Posterior cingulate gyrus (tissue), 11 donors: ENCODE measurements at places on chromosomes 6 and 20.

- DNase-seq: no peak
Measured at GRCh38 chr20:56796345-56796744, 167.2 kb downstream of the TFAP2C start.

DNA sequence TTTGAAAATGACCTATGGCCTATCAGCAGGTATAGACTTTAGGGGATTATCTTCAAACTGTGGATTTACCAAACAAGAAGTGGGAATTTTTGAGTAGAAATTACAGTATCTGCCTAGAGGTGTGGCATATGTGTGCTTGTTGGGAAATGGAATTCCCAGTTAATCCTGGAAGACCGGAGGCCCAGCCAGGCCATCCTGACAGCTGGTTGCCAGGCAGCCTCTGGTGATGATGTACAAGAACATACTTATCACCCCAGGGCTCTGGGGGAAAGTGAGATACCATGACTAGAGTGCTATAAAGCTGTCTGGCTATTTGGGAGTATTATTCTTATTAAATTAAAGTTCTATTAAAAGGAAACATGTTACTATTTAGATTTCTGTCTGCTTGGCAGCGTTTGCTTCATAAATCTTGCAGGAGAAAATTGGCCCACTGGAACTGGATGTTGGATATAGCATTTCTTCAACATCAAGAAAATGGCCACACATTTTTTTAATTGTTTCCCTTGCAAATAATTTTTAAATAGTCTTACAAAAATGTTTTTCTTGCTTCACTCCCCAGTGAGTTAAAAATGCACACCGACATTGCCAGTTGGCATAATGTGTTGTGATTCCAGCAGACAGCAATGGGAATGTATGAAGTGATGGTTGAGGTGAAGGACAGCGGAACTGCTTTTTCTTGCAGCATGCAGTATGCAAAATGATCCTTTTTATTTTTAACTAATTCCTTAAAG, 187.8 kb downstream of the MYLK4 start:
- no peak for DNase-seq

GRCh38 chr6:127177030-127177922, 58.8 kb downstream of the RSPO3 start:
- DNase-seq: no peak

- no peak for DNase-seq
Measured at GRCh38 chr6:135801755-135802465, 49.6 kb upstream of the PDE7B start.

GRCh38 chr6:154058963-154059680, 20.1 kb downstream of the OPRM1 start:
- DNase-seq: no peak

- no peak for DNase-seq
Measured at GRCh38 chr6:53236241-53236640, 87.6 kb upstream of the GCM1 start.

DNA sequence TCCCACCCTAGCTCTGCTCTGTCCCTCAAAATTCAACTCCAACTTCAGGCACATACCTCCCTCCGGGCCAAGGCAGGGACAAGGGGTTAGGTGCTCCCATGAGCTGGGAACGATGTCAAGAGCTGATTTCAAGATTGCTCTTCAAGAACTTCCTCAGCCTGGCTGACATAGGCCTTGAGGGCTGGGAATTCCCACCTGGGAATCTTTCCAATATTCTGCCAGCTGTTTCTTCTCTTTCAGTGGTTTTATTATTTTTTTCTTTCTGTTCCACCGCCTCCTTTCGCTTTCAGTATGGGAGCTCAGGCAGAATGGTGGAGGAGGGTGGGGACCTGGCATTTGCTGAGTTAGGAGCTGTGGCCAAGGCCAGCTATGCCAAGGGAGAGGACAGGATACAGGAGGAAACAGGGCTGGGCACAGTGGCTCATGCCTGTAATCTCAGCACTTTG, 33.7 kb downstream of the SRSF3 start:
- no peak for DNase-seq

DNA sequence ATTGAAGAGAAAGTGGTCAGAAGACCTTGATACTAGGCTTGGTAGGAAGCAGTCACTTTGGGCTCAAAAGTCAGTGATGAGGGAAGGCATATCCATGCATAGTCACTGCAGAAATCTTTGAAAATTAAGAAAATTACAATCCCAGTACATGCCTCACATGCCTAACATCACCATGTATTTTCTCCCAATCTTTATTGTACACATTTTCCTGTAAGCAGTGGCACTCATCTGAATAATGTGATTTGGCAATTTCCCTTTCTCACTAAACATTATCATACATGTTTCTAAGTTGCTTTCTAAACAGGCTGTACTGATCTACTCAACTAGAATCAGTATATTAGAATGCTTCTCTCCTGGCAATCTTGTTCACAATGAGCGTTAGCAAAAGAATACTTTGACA, 280.7 kb upstream of the SUPT3H start:
- no peak for DNase-seq

- DNase-seq: no peak
Measured at GRCh38 chr6:109235481-109236038, 140.3 kb downstream of the CEP57L1 start.

- no peak for DNase-seq
Measured at GRCh38 chr6:12090714-12091113, 78.6 kb downstream of the HIVEP1 start.

DNA sequence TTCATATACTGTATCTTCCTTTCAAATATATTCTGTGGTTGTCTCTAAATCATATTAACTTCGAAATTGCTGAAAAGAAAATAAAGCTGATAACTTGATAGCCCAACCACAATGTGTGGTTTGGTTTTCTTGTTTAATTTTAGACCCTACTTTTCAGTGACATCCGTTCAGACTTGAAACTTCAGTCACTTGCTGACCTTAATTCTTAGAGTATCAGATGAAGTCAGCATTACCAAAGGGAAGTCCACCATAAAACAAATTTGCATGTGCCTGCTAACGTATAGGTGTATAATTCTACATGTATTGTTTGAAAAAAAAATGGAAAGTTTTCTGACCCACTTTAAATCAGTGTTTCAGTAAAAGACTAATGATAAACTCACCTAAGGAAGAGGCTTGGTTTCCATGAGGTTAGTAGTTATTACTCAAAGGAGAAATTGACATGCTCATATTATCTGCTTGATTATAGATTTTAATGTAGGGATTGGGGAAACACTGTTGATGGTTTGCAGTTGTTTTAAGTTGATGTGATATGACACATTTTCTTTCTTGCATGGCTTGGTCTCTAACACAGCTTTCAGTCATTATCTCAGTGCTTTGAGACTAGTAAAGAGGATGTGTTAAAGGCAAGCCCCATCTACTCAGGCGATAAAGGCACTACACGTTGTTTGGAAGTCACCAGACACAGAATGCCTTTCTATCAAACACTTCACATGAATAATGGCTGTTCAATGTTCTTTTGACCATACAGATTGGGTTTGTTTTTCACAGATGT, 5.2 kb upstream of the IL17A start:
- no peak for DNase-seq

DNA sequence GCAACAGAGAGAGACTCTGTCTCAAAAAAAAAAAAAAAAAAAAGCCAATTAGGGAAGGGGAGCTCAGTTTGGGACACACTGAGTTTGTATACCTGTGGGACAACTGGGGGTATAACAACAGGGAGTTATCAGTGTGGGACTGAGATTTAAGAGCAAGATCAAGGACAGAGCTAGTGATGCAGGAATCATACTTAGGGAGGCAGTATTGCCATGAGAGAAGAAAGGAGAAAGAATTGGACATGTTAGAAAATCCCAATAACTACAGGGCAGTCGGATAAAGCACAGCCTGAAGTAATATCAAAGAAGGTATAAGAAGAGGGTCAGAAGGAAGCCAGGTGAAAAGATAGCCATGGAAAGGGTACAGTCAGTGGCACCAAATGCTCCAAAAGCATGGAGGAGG, 121.2 kb downstream of the PTPRT start:
- no peak for DNase-seq

DNA sequence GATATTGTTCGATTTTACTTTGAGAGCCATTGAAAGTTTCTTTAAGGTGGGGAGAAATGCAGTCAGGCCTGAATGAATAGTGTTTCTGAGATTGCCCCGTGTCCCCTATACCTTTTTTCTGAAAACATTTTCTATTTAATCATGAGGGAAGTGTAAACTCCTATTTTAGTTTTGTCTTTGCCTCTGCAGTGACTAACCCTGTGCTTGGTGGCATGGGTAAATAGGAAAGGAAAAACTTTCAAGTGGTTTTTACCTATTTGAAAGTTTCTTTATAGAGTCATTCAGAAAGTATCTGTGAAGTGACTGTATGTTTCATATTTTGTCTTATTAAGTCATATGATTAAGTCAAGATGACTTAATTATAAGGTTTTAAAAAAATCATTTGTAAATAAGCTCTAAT, 14.5 kb downstream of the SNRNP48 start:
- DNase-seq: no peak

DNA sequence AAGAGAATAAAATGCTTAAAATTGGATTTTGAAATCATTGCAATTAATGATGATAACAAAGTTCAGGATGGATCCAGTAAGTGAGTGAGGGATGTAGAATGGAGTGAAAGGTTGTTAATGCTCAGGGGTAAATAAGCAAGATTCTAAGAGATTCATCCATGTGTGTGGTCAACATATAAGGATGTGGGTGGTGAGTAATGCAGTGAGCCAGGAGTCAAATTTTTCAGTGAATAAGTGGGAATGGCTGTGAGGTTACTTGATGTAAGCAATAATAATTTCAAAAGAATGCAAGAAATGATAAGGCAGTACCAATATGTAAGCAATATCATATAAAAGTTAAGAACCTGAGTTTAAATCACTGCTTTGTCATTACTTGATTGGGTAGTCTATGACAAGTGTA, 207.5 kb upstream of the ADGRB3 start:
- no peak for DNase-seq

DNA sequence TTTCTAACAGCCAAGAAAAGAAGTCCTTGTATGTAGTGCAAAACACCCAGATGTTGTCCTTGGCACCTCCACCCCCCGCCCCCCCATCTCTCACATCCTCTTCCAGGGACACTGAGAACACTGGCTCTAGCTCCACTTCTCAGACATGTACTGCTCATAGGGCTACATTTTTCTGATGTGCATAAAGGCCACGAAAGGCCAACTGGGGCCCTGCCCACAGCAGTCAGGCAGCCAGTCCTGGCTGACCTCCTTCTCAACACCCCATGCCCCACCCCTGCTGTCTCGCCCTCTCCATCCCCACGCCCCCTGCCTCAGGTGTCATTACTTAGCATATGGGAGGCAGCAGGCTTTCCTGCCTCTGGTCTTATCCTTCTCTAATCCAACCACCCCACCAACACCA, 11.3 kb downstream of the GABRR1 start:
- no peak for DNase-seq

GRCh38 chr6:75267461-75267860, 17.1 kb downstream of the TMEM30A start:
- DNase-seq: no peak

DNA sequence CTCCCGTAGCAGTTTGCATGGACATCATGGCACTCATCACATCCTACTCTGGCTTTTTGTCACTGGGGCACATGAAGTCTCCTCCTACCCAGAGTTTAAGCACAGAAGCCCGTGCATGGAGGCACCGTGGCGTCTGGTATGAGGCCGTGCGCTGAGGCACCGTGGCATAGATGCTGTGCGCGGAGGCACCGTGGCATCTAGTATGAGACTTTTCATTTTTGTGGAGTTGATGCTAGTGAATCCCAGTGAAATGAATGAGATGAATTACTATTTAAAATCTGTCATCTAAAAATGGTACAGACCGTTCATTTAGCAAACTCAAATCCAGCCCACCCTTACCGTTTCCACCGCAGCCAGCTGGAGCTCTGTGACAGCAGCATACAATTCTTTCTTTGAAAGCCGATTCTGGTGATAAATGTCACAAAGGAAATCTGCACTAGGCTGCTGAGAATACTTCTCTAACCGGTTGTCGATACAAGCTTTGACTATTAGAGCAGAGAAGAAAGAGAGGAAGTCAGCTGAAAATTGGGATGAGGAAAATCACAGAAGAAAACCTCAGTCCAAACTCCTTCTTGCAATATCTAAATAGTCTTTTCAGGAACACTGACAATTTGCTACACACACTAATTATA, 11.3 kb downstream of the CYP24A1 start:
- DNase-seq: no peak

GRCh38 chr6:118980063-118980462, 45.1 kb upstream of the MCM9 start:
- no peak for DNase-seq

GRCh38 chr6:104705095-104705707, 154.5 kb downstream of the HACE1 start:
- no peak for DNase-seq

DNA sequence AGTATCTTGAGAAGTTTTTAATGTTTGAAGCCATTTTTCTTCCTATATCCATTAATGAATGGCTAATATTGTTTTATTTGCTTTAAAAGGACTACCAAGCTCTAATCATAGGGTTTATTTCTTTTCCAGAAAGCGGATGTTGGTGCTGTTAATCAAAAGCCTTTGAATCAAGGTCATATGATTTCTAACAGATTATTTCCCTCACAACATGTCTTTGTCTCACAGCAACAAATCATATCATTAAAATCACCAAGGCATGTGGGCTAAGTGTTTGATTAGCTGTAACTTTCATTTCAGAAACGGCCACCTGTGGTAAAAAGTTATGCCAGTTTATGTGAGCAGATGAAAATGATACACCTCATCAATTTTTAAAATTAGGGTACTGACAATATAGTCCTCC, 21.7 kb downstream of the TRAF3IP2 start:
- DNase-seq: no peak

GRCh38 chr6:156886409-156886808, 109.2 kb downstream of the ARID1B start:
- DNase-seq: no peak

- DNase-seq: no peak
Measured at GRCh38 chr6:16414205-16414604, 175.8 kb downstream of the GMPR start.

DNA sequence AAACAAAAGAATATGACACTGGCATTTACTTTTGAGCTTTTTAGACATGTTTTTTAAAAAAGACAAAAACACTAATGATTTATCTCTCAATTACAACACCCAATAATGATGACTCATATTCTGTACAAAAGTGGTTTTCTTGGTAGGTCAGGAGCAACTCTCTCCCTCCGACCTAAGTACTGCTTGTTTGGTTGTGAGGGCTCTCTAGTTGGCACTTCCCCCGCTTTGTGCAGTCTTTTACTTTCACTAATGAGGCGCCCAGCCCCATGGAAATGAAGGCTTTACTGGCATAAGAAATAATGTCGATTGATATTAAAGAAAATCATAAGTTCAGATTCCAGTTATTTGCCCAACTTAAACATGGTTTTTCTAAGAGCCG, 1.3 kb downstream of the KPNA5 start:
- no peak for DNase-seq

- DNase-seq: no peak
Measured at GRCh38 chr6:164345806-164346496, 931.4 kb downstream of the QKI start.

DNA sequence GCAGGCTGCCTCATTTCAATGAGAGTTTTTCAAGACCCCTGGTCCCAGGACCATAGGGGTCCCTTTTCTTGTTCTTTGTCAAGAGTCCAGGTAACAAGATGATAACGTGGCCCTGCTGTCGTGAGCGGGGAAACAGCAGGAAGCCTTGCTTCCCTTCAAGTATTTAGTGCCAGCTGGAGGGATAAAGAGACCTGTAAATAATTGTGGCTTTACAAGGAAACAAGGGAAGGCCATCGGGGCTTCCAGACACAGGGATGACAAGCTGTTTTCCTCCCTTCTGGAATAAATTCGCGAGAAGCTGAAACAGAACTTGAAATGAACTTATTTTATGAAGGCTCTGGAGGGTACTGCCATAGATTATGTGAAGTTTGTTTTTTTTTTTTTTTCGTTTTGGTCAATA, 163.2 kb downstream of the SYNDIG1 start:
- no peak for DNase-seq

GRCh38 chr6:116016846-116017545, 43.7 kb downstream of the FRK start:
- no peak for DNase-seq

GRCh38 chr20:36175016-36175415, 20.5 kb downstream of the EPB41L1 start:
- DNase-seq: no peak
